ENCODE measurements at places on chromosomes 13 and 19. TPM values are rescaled to one million over a fixed set of nuclear protein-coding genes. Genes with fewer than 3 reads are reported as not detected.

- no peak for DNase-seq
Measured at GRCh38 chr13:83167203-83167602, 715.1 kb downstream of the SLITRK1 start.

- no peak for DNase-seq
Measured at GRCh38 chr13:25981060-25981459, 70.8 kb downstream of the SHISA2 start.

GRCh38 chr13:44347301-44347700 is 26.3 kb upstream of the SERP2 start:
- DNase-seq = no peak

- no peak for DNase-seq
Measured at GRCh38 chr13:109249780-109250528, 536.4 kb downstream of the IRS2 start.

DNA sequence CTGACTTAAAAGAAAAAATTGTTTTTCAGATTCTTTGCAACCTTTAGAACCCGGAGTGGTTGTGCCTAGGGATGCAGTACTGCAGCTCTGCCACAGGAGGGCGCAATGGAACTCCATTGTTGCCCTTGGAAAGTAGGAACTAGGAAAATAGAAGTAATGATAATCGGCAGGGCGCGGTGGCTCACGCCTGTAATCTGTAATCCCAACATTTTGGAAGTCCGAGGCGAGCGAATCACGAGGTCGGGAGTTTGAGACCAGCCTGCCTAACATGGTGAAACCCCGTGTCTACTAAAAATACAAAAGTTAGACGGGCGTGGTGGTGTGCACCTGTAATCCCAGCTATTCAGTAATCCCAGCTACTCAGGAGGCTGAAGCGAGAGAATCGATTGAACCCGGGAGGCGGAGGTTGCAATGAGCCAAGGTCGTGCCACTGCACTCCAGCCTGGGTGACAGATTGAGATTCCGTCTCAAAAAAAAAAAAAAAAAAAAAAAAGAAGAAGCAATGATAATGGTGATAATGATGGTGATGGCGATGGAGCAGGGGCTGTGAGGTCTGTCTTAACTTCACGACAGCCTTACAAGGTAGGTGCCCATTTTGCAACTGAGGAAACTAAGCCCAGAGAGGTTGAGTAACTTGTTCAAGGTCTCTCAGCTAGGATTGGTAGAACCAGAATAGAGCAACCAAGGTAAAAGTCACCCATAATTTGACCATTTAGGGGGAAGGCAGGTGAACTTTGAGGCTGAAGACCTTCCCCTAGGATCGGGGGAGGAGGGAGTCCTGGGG is 5.5 kb upstream of the ADAMTS10 start:
- no peak for DNase-seq

GRCh38 chr19:38795549-38795948 is 6.5 kb downstream of the LGALS7B start:
- DNase-seq = no peak

DNA sequence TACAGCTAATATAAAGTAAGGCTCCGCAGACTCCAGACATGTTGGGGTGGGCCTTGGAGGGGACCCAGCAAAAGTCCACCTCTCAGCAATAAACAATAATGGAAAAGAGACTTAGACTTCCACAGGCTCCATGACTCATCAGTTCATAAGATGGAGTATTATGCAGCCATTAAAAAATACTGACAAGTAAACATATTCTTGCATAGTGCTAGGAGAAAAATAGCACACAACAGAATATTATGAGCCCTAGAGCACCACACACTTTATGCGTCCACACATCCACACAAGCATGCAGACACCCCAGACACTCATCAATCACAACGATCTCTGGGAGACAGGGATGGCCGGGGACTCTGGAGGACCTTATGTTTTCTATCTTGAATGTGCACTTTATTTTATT is 46.0 kb downstream of the PDCD5 start:
- DNase-seq = no peak

DNA sequence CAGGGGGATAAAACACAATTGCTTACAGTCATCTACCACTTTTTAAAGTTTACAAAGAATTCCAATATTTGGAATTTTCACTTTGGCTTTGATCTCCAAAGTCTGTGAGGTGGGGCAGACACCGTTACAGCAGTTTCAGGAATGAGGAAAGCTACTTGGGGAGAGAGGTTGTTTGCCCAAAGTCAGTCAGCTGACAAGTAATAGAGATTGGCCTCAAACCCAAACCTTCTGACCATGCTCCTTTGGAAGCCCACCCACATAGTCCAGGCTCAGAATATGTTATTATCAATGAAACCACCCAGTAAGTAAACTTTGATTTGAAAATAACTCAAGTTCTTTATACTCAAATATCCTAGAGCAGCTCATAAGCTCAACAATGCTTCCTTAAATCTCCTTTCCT is 29.0 kb downstream of the RXFP2 start:
- DNase-seq = no peak

DNA sequence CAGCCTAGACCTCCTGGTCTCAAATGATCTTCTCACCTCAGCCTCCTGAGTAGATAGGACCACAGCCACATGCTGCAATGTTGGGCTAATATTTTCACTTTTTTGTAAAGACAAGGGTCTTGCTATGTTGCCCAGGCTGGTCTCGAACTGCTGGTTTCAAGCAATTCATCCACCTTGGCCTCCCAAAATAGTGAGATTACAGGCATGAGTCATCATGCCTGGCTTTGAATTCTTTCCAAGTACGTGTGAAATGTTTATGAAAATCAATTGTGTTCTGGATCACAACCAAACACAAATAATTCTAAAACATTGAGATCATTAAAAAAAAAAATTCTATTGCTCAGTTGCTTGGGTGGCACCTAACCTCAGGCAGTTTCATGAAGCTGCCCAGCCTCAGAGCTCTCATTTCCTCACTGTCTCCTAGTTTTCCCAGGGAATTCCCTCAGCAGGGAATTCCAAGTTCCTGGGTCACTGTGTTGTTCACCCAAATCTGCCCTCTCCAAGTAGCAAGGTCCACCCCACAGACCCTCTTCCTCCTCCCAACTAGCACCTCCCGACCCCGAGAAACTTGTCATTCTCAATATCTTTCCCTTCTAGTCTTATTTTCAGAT is 44.8 kb downstream of the ING1 start:
- DNase-seq = no peak

GRCh38 chr13:113148407-113148806 is 10.0 kb upstream of the PROZ start:
- DNase-seq = no peak

DNA sequence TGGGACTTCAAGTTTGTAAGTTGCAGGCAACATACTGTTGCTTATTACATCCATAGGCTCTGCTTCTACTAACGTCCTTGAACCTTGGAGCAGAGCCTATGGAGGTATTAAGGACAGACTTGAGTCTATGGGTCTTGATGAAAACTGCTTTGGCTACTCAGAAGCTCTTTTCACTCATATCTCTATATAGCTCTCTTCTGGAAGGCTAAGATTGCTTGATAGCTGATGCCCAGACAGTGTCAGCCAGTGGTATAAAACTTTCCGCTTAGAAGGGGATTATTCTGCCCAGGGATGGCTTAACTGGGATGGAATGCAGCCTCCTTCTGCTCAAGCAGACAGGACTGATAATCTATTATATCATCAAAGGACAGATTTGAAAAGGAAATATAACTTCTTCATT is 25.6 kb upstream of the ESD start:
- DNase-seq = no peak

GRCh38 chr13:113646921-113647340 is 11.1 kb downstream of the ATP4B start:
- DNase-seq = no peak

DNA sequence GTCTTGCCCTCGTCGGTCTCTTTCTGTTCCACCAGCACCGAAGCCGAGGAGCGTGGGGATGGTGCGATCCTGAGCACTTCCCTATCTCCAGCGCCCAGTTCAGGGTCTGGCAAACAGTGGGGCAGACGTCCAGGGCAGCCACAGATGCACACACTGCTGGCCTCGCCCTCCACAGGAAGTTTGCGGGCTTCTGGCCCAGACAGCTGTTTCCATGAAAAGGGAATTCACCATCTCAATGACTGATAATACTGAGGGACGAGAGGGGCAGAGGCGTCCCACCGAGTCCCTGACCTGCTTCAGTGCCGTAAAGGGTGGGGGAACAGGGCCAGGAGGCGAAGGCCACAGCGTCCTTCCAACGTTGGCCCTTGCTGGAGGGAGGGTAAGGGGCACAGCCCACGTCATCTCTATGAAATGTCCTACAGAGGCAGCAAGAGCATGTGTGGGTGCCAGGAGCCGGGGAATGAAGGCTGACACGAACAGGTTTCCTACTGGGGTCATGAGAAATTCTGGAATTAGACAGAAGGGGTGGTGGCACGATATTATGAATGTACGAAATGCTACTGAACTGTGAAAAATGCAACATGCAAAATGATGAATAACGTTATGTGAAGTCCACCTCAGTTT is 19.5 kb downstream of the SHC2 start:
- no peak for DNase-seq

DNA sequence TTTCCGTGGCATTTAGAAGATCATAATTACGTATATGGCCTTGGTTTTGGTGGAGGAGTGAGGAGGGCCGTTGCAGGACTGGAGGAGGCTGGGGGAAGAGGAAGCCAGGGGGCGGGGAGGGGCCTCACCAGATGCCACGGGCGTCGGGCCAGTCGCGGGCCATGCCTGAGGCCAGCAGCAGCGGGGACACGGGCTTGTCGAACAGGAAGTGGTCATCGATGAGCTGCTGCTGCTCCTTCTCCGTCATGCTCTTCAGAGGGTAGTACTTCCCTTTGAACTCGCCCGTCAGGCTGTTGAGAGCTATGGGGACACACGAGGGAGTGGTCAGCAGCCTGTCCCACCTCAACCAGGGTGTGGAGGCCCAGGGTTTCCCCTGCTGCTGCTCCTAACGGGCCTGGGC is 11.1 kb downstream of the CKM start:
- DNase-seq = no peak

- no peak for DNase-seq
Measured at GRCh38 chr19:5714816-5715215, 5.1 kb downstream of the LONP1 start.

GRCh38 chr13:39254601-39255000 is 216.3 kb downstream of the NHLRC3 start:
- DNase-seq = no peak

GRCh38 chr13:111893071-111893606 is 173.8 kb upstream of the SOX1 start:
- DNase-seq = no peak

DNA sequence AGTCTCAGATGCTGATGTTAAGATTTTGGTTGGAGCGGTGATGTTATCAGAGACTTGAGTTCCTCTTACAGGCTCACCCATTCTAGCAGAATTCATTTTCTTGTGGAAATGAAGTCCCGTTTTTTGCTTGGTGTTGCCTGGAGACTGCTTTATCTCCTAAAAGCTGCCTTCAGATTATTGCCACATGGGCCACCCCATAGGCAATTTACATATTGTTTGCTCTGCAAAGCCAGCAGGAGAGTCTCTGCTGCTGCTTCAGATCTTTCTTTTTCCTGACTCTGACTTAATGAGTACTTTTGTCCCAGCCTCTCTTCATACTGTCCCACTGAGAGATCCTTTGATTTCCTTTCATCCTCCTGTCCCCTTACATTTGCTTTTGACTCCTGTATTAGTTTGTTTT is 114.6 kb downstream of the TDRD3 start:
- no peak for DNase-seq

- DNase-seq = no peak
Measured at GRCh38 chr13:28012383-28012782, 23.9 kb upstream of the URAD start.

GRCh38 chr19:48842789-48843162 is 6.5 kb upstream of the HSD17B14 start:
- DNase-seq = no peak

GRCh38 chr19:45342911-45343310 is 2.4 kb downstream of the KLC3 start:
- DNase-seq = no peak

DNA sequence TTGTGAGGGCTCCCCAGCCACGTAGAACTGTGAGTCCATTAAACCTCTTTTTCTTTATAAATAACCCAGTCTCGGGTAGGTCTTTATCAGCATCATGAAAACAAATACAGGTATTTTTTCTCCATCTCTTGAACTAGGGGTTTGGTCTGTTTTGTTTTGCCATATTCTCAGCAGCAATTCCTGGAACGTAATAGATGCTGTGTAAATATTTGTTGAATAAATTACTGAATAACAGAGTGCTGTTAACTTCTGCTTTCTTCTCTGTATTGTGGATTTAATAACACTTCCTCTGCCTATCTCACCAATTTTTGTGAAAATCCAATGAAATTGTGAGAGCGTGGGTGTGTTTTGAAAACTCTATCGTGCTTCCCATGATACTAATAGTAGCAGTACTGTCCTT is 429.4 kb downstream of the DCT start:
- DNase-seq = no peak

- DNase-seq = no peak
Measured at GRCh38 chr13:75836441-75836840, 200.3 kb downstream of the LMO7 start.

GRCh38 chr13:61162636-61163035 is 253.0 kb downstream of the PCDH20 start:
- DNase-seq = no peak

DNA sequence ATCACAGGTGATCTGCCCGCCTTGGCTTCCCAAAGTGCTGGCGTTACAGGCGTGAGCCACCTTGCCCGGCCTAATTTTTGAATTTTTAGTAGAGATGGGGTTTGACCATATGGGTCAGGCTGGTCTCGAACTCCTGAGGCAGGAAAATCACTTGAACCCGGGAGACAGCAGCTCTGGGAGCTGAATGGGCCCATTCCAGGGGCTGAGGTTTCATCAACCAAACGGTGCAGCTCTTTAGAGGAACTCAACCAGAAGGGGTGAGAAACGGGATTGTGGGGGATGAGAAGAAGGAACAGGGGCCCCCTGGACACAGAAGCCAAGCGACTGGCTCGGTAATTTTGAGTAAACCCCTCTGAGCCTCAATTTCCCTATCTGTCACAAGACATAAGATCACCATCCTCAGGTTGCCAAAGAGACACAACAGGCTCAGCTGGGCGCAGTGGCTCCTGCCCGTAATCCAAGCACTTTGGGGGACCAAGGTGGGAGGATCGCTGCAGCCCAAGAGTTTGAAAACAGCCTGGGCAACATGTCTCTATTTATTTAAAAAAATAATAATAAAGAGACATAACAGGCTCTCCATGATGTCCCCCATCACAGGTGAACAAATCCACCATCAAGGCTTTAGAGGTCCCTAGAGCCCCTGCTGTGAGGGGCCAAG is 562 bp downstream of the IQCN start:
- DNase-seq = no peak

DNA sequence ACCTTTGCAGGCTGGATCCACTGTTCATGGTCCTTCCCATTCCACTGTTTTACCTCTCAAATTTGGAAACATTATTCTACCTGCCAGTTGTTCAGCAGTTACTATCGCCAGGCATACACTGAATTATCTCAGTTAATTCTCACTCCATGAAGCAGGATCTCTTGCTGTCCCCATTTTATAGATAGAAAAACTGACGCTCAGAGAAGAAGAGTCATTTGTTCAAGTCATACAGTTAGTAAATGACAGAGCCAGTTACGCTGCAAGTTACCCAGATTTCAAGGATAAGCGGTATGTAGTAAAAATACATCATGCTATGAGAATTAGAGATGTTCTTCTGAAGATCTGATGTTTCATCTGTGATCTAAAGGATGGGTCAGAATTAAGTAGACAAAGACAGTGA is 40.2 kb upstream of the IGSF23 start:
- no peak for DNase-seq

Gene SIGLEC11
- 0.31 TPM for total RNA-seq

Gene CYP2A13
- total RNA-seq = not detected

Gene SMARCA4
- 84.4 TPM for total RNA-seq

Gene TUBA3C
- not detected for total RNA-seq

Gene TEX101
- total RNA-seq = not detected

Gene RXFP2
- total RNA-seq = not detected

Gene PET100
- total RNA-seq = 14.7 TPM
